Activated T-cell treated with anti-CD3 and anti-CD28 coated beads, Interleukin-2, amount 50 U/mL, for 24 hours (primary cell): ENCODE measurements at places on chromosomes 2 and 18.

- H3K4me1 ChIP-seq, result peaks cover 30% of the 10 kb centered on the region
- peak overlapping the region; percentile 20 for H3K4me3 ChIP-seq
- no peaks in the 10 kb centered on the region for H3K27me3 ChIP-seq
Observed at GRCh38 chr2:96136129-96136720, 2.1 kb downstream of the ASTL start.

DNA sequence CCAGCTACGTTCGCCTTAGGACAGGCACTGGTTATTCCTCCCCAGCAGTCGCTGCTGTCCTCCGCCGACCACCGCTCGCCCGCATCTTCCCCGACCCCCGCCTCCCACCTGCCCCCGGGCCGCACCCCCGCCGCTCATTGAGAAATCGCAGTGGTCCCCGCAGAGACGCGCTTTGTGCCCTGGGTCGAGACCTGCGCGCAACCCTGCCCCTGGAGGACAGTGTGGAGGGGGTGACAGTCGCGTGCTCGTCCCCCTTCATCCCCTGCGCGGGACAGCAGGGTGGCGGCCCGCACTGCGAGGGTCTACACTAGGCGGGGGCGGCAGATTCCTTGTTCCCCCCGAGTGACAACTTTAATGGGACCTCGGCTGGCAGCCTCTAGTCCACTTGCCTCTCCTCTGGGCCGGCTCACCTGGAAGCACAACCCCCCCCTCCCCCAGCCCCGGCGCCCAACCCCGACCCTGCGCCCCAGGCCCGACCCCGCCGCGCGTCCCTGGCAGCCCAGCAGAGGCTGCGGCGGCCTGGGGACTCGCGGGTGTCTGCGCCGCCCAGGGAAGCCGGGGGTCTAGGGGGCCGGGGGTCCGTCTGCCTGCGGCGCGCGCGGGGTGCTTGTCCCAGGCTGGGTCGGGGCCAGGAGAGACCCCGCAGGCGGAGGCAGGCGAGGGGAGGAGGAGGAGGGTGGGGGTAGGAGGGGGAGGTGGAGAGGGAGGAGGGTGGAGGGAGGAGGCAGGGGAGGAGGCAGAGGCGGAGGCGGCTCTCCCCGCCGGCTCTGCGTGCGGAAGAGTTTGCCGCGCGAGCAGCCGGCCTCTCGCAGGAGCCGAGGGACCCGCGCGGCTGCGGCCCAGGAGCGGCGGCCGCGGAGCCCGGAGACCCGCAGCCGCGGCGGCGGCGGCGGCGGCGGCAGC is at the start of gene NPAS2:
TSS of gene NPAS2 (plus strand) at position 770 of the 903 bp plus-strand sequence. CDS start 84,616 bp downstream, outside the sequence.
- H3K27ac ChIP-seq, result peak within 1 kb of the TSS; percentile 72
- H3K36me3 ChIP-seq, result no peaks in the 10 kb centered on the region
- peaks cover 26% of the 10 kb centered on the region for H3K4me1 ChIP-seq
- peaks cover 39% of the 10 kb centered on the region for H3K27me3 ChIP-seq
- DNase-seq, result peak; percentile 62

- H3K27me3 ChIP-seq, result no peaks in the 10 kb centered on the region
- no peaks in the 10 kb centered on the region for H3K4me1 ChIP-seq
- DNase-seq, result no peak
- no peak overlapping the region for H3K4me3 ChIP-seq
Observed at GRCh38 chr2:122191331-122191730, 435.9 kb downstream of the TSN start.

DNA sequence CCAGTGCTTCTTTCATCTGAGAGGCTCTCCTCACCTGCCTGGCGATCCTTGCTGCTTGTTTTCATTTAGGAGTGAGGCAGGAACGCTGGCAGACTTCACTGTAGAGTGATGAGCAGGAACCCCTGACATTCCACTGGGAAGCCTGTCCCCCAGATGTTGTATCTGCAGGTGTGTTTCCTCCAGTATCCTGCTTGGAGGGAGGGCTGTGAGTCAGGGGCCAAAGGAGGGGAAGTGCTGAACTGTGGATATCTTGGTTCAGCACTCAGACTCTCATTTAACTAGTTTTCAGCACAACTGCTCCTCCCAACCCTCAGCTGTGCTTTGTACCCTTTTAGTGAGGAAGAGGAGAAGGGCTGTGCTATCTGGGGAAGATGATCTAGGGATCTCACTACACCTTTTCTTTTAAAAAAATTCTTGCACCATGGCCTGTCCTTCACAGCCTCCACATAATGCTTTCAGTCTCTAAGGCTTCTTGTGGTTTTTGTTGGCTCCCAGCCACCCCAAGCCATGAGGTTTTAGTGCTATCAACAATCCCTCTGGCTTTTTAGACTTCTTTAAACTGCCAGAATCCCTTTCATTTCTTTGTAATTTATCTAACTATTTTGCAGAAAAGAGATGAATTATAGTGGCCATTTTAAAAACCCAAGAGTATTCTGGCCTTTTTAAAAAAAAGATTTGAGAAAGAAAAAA is 11.2 kb downstream of the ANKAR start:
- no peaks in the 10 kb centered on the region for H3K27me3 ChIP-seq
- no peak overlapping the region for H3K4me3 ChIP-seq
- peaks cover 44% of the 10 kb centered on the region for H3K4me1 ChIP-seq
- DNase-seq, result no peak

GRCh38 chr2:118913131-118913802 is 28.7 kb upstream of the MARCO start:
- no peaks in the 10 kb centered on the region for H3K4me1 ChIP-seq
- no peaks in the 10 kb centered on the region for H3K27me3 ChIP-seq
- no peaks in the 10 kb centered on the region for H3K36me3 ChIP-seq
- DNase-seq, result no peak
- no peak overlapping the region for H3K27ac ChIP-seq
- no peak overlapping the region for H3K4me3 ChIP-seq

DNA sequence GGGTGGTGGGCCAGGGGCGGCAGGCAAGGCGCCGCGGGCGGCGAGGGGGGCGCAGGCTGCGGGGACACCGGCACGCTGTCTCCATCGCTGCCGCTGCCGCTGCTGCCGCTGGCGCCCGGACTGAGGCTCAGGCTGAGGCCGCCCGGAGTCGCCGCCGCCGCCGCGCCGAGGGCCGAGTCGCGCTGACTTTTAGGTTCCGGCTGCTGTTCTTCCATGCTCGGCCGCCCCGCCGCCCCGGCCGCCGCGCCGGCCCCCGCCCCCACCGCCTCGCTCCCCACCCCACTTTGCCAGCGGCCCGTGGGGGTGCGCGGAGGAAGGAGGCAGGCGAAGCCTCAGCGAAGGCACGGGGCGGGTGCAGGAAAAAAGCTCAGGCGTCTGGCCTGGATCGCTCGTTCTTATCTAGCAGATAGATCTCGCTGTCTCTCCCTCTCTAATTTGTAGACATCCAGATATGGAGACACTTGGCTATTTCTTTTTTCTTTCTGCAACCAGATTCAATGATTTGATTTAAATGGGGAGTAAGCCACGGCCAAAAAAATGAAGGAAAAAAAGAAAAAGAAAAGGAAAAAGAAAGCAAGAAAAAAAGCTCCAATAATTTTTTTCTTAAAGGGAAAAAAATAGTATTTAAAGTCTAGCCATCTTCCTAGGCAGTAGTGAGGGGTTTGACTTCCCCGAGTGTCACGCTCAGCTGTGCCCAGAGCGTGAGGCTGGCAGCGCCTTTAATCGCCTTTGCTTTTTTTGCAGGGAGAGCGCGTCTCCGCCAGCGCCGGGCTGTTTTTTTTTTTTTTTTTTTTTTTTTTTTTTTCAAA is at the start of gene EN1:
TSS of gene EN1 (minus strand) at position 696 of the 809 bp plus-strand sequence. CDS start at position 215, 481 bp downstream.
- peaks cover 89% of the 10 kb centered on the region for H3K27me3 ChIP-seq
- no peak for DNase-seq
- H3K4me1 ChIP-seq, result peaks cover 40% of the 10 kb centered on the region
- no peaks in the 10 kb centered on the region for H3K36me3 ChIP-seq
- peak within 1 kb of the TSS; percentile 76 for H3K27ac ChIP-seq
- peak within 1 kb of the TSS; percentile 43 for H3K4me3 ChIP-seq

- no peak overlapping the region for H3K27ac ChIP-seq
- no peak for DNase-seq
- H3K27me3 ChIP-seq, result no peaks in the 10 kb centered on the region
- no peak overlapping the region for H3K4me3 ChIP-seq
Observed at GRCh38 chr18:7750095-7750663, 183.1 kb downstream of the PTPRM start.

- no peaks in the 10 kb centered on the region for H3K27me3 ChIP-seq
- peak within 1 kb of the TSS; percentile 94 for H3K27ac ChIP-seq
- peak within 1 kb of the TSS; percentile 91 for H3K4me3 ChIP-seq
- peak; percentile 96 for DNase-seq
- peaks cover 38% of the 10 kb centered on the region for H3K4me1 ChIP-seq
- H3K36me3 ChIP-seq, result peaks cover 44% of the 10 kb centered on the region
Observed at GRCh38 chr2:10812362-10813162, at the start of gene PDIA6. Gene PDIA6, minus strand, starts transcription at chr2:10812785. Its CDS starts 89 bp downstream, at chr2:10812696.

- H3K27ac ChIP-seq, result no peak overlapping the region
- H3K4me3 ChIP-seq, result no peak overlapping the region
- DNase-seq, result no peak
- no peaks in the 10 kb centered on the region for H3K4me1 ChIP-seq
- H3K27me3 ChIP-seq, result peaks cover 5% of the 10 kb centered on the region
Observed at GRCh38 chr2:67322353-67323001, 74.7 kb upstream of the ETAA1 start.

GRCh38 chr18:49898421-49898820 is 85.1 kb upstream of the ACAA2 start:
- DNase-seq, result peak; percentile 54
- H3K36me3 ChIP-seq, result no peaks in the 10 kb centered on the region
- no peak overlapping the region for H3K4me3 ChIP-seq
- no peak overlapping the region for H3K27ac ChIP-seq
- peaks cover 4% of the 10 kb centered on the region for H3K27me3 ChIP-seq

DNA sequence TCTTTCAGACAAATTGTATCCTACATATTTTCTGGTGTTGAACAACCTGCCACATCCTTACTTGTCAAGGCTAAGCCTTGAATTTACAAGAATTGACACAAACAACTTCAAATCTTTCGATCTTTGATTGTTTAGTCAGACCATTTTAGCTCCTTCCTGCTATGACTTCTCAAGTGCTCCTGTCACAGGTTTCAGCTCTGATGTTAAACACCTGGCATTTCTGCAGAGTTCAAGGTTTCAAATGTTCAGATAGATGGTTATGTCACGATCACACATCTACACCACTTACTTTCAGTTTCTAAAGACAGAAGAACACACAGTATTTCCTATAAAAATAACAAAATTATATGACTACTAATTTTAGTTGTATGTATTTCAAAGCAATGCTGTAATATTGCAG is 84.0 kb downstream of the RND3 start:
- DNase-seq, result no peak
- no peaks in the 10 kb centered on the region for H3K27me3 ChIP-seq
- no peaks in the 10 kb centered on the region for H3K36me3 ChIP-seq
- no peaks in the 10 kb centered on the region for H3K4me1 ChIP-seq
- H3K27ac ChIP-seq, result no peak overlapping the region
- no peak overlapping the region for H3K4me3 ChIP-seq

GRCh38 chr2:107992069-107992468 is 5.7 kb downstream of the SLC5A7 start:
- no peaks in the 10 kb centered on the region for H3K36me3 ChIP-seq
- no peaks in the 10 kb centered on the region for H3K4me1 ChIP-seq
- no peak for DNase-seq
- no peak overlapping the region for H3K4me3 ChIP-seq
- no peak overlapping the region for H3K27ac ChIP-seq

DNA sequence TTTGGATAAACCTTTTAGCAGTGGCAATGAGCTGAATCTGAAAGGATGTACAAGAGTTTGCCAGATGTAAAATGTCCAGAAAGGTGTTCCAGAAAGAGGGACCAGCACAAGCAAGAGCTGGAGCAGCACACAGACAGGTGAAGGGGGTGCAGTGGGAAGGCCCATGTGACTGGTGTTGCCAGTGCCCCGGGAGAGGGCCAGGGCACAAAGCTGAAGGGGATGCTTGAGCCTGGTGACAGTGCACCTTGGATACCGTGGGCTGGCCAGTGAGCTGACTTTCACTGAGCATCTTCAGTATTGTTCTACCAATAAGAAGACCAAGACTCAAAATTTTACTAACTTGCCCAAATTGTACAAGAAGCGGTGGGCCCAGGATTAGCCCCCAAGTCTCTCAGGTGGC is 132.3 kb upstream of the ALPP start:
- no peak overlapping the region for H3K27ac ChIP-seq
- no peaks in the 10 kb centered on the region for H3K27me3 ChIP-seq
- DNase-seq, result no peak
- H3K36me3 ChIP-seq, result peaks cover 15% of the 10 kb centered on the region

DNA sequence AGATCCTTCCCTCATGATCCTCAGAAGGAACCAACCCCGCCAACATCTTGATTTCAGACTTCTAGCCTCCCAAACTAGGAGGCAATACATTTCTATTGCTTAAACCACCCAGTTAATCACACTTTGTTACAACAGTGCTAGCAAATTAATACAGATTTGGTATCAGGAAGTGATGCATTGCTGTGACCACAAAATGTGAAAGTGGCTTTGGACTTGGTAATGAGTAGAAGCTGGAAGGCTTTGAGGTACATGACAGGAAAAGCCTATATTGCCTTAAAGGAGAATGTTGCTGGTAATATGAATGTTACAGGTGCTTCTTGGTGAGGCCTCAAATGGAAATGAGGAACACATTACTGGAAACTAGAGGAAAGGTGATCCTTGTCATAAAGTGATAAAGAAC is 260.3 kb downstream of the SATB2 start:
- no peaks in the 10 kb centered on the region for H3K36me3 ChIP-seq
- DNase-seq, result no peak
- H3K27ac ChIP-seq, result no peak overlapping the region
- no peaks in the 10 kb centered on the region for H3K4me1 ChIP-seq
- no peak overlapping the region for H3K4me3 ChIP-seq

DNA sequence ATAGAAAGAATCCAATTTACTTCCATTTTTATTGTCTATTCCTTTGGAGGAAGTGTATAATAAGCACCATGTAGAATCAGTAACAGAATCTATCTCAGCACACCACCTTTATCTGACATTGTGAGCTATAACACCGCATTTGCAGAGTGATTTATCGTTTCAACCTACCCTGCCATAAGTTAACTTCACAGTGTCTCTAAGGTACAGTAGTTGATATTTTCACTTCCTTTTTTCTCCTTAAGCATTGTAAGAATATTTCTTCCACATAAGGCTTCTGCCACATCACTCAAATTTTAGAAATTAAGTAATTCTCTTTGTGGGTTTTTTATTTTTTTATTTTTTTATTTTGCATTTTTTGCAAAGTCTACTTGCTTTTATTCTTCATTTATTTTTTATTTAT is 107.1 kb downstream of the TMX3 start:
- H3K27me3 ChIP-seq, result peaks cover 3% of the 10 kb centered on the region
- no peak overlapping the region for H3K27ac ChIP-seq
- no peak overlapping the region for H3K4me3 ChIP-seq
- no peaks in the 10 kb centered on the region for H3K36me3 ChIP-seq
- DNase-seq, result no peak

- H3K4me1 ChIP-seq, result no peaks in the 10 kb centered on the region
- no peak overlapping the region for H3K4me3 ChIP-seq
- DNase-seq, result no peak
- no peak overlapping the region for H3K27ac ChIP-seq
Observed at GRCh38 chr18:55452123-55452611, 135.8 kb downstream of the TCF4 start.

GRCh38 chr18:61025596-61025995 is 307.6 kb upstream of the CDH20 start:
- no peaks in the 10 kb centered on the region for H3K27me3 ChIP-seq
- DNase-seq, result no peak
- no peaks in the 10 kb centered on the region for H3K4me1 ChIP-seq
- H3K4me3 ChIP-seq, result no peak overlapping the region
- H3K27ac ChIP-seq, result no peak overlapping the region

- no peak overlapping the region for H3K4me3 ChIP-seq
- no peak overlapping the region for H3K27ac ChIP-seq
- no peak for DNase-seq
- H3K27me3 ChIP-seq, result no peaks in the 10 kb centered on the region
- no peaks in the 10 kb centered on the region for H3K36me3 ChIP-seq
Observed at GRCh38 chr2:193693758-193694157, 1499.0 kb upstream of the TMEFF2 start.
